ENCODE measurements at places on chromosomes 7 and 10.

DNA sequence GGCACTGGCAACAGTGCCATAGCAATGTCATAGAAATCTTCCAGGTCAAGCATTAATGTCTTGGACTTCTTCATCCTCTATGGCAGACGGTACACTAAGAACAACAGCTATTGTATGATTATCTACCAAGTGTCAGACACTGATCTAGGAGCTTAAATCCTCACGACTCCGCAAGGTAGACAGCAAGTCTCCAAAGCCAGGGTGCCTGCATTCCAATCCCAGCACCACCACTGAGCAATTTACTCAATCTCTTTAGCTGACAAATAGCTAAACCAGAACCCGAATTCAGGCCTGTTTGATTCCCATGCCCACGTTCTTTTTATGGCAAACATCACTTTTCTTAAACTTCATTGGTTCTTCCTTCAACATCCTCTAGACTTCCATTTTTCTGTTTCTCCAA lies 31.8 kb downstream of the DNMBP start:
- DNase-seq, result no peak

GRCh38 chr10:12617191-12618175 lies 268.1 kb downstream of the CAMK1D start:
- no peak for DNase-seq

DNA sequence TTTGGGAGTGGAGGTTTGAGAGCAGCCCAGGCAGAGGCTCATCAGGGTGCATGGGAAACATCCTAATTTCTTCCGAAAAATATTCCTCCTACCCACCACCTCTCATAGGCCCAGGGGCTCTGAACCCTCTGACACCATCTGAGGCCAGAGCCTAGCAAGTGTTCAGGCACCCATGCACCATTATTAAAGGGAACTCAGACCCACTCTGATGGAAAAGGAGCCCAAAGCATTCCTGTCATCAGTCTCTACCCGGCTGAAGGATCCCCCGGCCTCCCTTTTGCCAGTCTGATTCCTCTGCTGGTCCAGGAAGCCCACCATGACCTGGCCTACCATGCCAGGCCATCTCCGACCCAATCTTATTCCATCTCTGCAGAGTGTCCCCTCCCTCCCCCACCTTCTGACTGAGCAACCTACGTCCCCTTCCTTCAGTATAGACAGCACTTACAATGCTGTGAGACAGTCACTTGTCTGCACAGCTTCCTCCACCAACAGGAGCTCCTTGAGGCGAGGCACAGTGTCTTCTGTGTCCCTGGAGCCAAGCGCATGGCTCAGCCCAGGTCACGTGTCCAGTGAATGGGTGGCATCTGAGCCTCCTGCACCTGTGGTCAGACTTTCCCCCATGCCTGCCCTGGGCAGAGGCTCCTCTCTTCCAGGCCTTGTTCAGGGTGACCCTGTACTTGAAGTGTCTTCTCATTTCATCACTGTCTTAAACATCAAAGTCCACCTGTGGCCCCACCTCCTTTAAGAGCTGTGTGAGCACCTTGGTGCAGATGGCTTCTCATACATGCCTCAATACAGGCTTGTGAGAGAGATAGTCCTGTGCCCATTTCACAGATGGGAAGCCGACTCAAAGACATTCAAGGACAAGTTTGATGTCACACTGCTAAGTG lies 889 bp upstream of the GPR15LG start:
- peak; percentile 84 for DNase-seq

- no peak for DNase-seq
These were observed 148.3 kb downstream of the ARID5B start for GRCh38 chr10:62049624-62050345.

DNA sequence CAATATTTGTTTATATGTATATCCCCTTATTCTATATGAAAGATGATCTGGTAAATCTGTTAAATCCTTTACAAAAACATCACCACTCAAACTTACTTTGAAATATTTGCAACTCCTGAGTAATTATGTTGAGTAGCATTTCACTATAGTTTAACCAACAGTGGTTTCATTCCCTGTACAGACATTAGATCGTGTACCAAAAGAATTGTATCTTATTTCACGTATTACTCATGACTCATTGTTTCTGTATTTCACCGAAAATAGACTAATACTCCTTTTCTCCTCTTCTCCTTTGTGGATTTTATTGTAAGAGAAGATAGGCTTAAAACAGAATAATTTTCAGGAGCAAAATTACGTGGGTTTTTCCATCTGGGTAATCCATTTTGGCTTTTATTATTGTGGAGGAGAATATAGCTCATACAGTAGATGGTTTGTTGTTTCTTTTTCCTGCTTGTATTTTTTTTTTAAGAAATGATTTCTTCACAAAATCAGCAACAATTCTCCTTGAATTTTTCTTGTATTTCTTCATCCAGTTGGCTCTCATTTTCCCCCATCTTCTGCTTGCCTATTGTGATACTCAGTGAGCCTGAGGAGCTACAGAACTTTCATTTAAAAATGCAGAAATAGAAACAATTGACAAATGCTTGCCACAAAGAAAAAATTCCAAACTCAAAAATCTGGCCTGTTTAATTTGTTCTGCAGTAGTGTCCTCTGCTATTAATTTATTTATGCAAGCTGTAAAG lies 90.6 kb upstream of the OIT3 start:
- DNase-seq, result no peak

DNA sequence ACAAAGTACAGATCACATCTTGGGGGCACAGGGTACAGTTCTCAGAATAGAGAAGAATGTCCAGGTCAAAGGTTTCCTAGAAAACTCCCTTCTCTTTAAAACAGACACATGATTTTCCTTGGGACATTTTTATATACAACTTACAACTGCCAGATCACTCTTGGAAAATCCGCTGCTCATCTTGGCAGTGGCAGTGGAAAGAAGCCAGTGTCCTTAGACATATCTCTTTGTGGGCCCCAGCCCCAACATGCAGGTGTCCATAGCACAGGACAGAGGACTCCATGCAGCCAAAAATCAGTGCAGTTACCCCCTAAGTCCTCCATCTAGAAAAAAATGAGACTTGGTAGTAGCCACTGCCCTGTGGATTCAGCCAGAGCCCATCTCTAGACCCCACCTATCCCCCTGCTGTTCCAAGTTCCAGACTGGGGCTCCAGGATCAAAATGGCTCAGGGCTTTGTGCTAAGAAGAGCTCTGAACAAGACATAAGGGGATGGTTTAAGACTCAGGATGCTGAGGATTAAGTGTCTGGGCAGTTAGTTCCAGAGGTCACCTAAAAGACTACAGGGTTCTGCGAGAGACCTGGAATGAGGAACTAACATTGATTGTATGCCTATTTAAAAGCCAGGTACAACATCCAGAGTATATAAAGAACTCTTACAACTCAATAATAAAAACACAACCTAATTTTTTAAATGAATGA lies 34.4 kb downstream of the HIPK2 start:
- no peak for DNase-seq
